SJSA1 (cell line): ENCODE measurements at places on chromosomes 4 and X. TPM values are rescaled to one million over a fixed set of nuclear protein-coding genes. Genes with fewer than 3 reads are reported as not detected.
A peak's percentile ranks its signal among the peaks of the same experiment; 100 is the strongest.

DNA sequence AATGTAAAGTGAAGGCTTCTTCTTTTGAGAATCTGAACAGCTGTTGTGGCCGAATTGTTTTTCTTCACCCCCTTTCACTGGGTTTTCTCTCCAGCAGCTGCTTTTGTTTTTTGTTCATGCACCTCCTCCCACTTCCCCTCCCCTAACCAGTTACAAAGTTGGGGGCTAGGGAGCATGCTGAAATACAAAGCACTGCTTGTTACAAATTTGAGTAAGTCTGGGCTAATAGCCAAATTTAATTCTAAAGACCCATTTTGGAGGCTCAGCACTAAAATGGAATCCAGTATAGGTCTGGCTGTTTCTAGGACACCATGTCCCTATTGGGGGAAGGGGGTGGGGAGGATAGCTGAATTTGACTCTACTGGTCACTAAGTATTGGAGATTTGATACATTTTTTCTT is 89.2 kb upstream of the GPM6B start:
- DNase-seq = no peak

DNA sequence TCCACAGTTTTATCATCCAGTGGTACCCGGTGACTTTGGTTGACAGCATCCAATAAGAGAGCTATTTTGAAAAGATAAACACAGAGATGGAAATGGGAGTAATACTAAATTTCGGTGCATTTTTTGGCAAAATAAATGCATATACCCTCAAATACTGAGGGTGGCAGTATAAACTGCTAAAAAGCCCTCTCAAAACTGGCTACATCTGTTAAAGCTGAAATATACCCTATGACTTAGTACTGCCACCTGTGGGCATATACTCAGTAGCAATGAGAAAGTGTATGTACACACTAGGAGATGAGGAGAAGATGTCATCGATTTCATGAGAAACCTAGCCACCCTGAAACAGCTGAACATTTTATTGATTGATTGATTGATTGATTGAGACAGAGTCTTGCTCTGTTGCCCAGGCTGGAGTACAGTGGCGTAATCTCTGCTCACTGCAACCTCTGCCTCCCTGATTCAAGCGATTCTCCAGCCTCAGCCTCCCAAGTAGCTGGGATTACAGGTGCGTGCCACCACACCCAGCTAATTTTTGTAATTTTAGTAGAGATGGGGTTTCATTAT is 12.2 kb upstream of the TMEM128 start:
- DNase-seq = peak; percentile 36

GRCh38 chr4:159071178-159071968 is 31.5 kb upstream of the RAPGEF2 start:
- DNase-seq = peak; percentile 15

The TCP11X2 gene
- not detected in 2 replicates for total RNA-seq

DNA sequence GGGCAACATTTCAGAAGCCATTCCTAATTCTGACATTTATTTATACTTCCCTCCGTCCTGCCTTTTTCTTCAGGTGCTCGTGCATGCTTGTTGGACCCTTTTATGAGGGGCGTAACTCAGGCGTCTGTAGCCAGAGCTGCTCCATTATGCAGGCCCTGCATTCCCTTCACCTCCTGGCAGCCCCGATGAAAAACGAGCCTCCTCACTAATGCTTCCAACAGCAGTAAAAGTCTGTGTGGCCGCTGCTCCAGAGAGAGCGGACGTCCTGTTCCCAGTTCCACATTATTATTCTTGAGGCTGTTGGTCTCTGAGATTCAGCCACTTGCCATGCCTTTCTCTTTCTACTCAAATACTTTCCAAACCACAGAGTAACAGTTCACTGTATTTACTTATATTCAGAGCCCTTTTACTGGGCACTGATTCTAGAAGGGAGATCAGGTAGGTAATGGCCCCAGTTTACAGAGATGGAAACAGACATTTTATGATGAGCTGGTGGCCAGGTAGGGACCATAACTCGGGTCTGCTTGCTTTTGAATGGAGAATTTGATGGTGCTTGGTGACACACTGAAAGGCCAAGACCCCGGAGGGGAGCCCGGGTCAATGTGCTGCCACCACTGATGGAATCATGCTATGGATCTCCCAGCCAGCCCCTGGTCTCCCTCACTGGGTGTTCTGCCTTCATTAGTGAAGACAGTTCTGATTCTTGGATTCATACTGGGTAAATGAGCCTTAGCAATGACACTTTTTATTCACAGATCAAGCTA is 101.0 kb downstream of the GATB start:
- DNase-seq = no peak

- DNase-seq = no peak
Observed at GRCh38 chr4:154416190-154416547, 75.4 kb downstream of the DCHS2 start.

DNA sequence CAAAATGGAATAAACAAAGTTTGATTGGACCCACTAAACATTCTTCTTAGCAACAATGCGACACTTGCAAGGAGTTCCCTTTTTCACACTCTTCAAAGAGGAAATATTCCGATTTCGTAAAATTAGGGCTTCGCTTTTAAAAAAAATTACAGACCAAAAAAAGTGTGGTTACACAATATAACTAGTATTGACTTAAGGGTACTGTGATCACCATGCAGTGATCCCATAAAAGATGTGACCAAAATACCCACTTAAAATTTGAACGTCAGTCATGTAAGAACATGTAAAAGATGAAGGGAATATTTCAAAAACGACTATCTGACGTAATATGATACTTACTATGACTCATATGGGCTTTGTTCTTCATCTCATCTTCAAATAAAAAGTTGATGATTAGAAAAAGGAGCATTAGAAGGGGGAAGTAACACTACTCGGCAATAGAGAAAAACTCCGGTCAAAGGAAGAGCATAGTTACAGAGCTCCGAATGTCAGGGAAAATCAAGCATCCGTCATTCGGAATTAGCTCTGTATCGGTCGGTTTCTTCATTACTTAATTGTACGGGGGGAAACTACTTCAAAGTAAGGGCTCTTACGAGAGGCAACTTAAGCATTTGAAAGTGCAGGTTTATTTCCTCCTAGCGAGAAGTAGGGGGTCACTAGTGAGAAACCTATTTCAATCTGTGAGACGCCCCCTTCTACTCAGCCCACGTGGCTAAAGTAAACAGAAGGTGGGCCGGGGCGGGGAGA is 1.3 kb upstream of the TET2 start:
- no peak for DNase-seq

The ARL13A gene
- not detected in 2 replicates for total RNA-seq

The PTTG2 gene
- total RNA-seq = not detected in 2 replicates

The CT47B1 gene
- total RNA-seq = not detected in 2 replicates
